ENCODE measurements at places on chromosomes 3 and 15. TPM values are rescaled to one million over a fixed set of nuclear protein-coding genes. Genes with fewer than 3 reads are reported as not detected.

The CHRM5 gene
- not detected for polyA plus RNA-seq

DNA sequence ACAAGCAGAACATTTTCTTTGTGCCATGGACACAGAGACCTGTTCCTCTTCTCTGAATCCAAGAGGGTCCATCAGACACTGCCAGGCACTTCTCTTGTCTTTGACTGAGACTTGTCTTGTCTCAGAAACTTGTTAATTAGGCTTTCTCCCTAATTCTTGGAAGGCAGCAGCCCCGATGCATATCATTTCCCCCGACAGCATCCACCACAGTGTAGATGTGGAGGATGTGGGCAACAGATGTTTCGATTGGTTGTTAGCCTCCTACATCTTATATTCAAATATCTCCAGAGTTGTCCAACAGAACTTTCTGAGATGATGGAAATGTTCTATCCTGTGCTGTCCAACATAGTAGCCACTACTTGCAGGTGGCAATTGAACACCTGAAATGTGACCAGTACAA lies 15.5 kb downstream of the GASK1A start:
- no peaks in the 10 kb centered on the region for H3K27me3 ChIP-seq
- no peak overlapping the region for H3K27ac ChIP-seq
- H3K36me3 ChIP-seq, result no peaks in the 10 kb centered on the region
- no peak for DNase-seq

The PAK6 gene
- 6.9 TPM for polyA plus RNA-seq

DNA sequence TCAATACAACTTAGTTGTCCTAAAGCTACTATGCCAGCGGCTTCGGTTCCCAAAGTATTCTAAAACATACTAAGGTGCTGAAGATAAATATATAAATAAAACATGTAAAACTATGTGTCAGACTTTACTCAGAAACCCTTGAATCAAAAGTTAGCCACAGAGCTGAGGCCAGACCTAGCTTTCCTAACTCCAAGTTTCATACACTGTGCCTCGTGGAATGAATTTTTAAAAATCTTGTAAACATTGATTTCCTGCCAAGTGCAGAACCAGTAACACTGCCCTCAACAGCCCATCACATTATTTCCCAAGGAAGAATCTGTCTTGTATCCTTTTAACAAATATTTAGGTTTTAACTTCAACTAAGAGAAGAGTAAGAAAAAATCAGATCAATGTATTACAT lies 36.4 kb downstream of the TAMM41 start:
- peaks cover 8% of the 10 kb centered on the region for H3K36me3 ChIP-seq
- H3K4me1 ChIP-seq, result no peaks in the 10 kb centered on the region
- H3K27me3 ChIP-seq, result no peaks in the 10 kb centered on the region
- H3K27ac ChIP-seq, result no peak overlapping the region
- DNase-seq, result no peak
- no peak overlapping the region for H3K4me3 ChIP-seq

DNA sequence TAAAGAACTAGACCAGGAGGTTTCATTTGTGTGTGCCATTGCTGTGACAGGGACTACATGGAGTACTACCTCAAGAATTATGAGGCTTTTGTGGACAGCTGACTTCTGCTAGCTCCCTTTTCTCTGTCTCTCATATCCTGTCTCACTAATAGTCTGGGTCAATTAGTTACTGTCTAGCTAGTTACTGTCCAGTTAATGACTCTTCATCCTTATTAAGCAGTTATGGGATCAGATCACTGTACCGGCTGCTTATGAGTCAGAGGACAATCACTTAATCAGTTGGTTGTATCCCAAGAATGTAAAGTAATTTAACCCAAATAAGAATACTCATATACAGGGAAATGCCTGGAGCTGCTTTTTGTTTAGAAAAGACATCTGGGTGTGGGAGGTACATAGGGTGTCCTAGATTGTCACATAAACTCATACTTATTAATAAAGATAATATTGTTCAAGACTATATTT lies 158.0 kb downstream of the CDIN1 start:
- H3K4me1 ChIP-seq, result no peaks in the 10 kb centered on the region
- H3K4me3 ChIP-seq, result no peak overlapping the region
- H3K27ac ChIP-seq, result no peak overlapping the region
- no peaks in the 10 kb centered on the region for H3K27me3 ChIP-seq
- no peak for DNase-seq
- H3K36me3 ChIP-seq, result no peaks in the 10 kb centered on the region
